Stimulated activated CD8-positive, alpha-beta memory T cell treated with anti-CD3 and anti-CD28 coated beads, Interleukin-15, amount 100 ng/mL, for 4 hours (primary cell): ENCODE measurements at places on chromosomes 16 and 17.

DNA sequence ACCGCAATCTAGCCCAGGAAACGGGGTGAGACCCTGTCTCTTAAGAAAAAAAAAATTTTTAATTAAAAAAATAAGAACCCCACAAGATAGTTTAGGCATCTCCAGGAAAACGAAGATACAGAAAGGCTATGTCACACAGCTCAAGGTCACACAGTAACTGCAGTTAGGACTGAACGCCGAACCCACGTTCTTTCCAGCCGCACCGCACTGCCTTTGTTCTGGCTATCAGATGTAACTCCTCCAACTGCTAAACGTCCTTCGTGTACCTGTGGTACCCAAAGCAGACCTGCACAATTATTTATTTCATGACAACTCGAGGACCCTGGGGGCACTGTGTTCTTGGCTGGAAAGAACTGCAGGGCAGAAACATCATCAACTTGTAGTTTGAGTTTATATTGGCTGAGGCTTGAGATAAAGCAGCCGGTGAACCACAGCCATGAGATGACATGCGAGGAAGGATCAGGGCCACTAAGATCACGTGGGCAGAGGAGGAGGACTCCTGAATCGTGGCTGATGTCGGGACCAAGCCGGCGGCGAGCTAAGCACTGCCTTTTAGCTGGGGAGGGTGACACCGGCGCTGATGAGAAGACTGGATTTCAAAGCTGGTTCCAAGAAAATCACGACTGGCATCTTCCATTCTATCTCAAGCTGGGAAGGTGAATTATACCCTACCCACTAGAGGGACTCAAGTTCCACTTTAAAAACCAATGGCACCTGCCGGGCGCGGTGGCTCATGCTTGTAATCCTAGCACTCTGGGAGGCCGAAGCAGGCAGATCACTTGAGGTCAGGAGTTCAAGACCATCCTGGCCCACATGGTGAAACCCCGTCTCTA lies 20.7 kb upstream of the MNT start:
- DNase-seq = no peak

- DNase-seq = no peak
Observed at GRCh38 chr17:36463916-36464764, 22.3 kb upstream of the ZNHIT3 start.

GRCh38 chr17:28363776-28364650 lies 986 bp downstream of the SEBOX start:
- DNase-seq = no peak

DNA sequence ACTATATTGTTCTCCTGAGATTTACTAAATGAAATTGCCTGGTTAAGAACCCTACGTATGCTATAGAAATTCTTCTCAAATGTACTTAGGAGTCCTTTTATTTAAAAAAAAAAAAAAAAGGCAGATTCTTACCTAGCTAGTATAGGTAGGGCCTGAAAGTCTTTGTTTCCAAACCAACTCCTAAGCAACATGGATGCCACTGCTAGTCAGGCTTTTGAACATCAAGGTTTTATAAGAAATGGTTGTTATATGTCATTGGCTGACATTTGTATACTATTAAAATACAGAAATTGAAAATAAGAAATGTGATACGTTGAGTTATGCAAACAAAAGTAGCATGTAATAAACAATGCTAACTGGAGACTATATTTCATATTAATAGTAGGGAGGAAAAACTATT lies 1.2 kb downstream of the EVI2A start:
- no peak for DNase-seq

- no peak for DNase-seq
Observed at GRCh38 chr16:18062713-18063112, 273.8 kb downstream of the NPIPA8 start.

- no peak for DNase-seq
Observed at GRCh38 chr16:85473909-85474620, 139.1 kb upstream of the GSE1 start.

DNA sequence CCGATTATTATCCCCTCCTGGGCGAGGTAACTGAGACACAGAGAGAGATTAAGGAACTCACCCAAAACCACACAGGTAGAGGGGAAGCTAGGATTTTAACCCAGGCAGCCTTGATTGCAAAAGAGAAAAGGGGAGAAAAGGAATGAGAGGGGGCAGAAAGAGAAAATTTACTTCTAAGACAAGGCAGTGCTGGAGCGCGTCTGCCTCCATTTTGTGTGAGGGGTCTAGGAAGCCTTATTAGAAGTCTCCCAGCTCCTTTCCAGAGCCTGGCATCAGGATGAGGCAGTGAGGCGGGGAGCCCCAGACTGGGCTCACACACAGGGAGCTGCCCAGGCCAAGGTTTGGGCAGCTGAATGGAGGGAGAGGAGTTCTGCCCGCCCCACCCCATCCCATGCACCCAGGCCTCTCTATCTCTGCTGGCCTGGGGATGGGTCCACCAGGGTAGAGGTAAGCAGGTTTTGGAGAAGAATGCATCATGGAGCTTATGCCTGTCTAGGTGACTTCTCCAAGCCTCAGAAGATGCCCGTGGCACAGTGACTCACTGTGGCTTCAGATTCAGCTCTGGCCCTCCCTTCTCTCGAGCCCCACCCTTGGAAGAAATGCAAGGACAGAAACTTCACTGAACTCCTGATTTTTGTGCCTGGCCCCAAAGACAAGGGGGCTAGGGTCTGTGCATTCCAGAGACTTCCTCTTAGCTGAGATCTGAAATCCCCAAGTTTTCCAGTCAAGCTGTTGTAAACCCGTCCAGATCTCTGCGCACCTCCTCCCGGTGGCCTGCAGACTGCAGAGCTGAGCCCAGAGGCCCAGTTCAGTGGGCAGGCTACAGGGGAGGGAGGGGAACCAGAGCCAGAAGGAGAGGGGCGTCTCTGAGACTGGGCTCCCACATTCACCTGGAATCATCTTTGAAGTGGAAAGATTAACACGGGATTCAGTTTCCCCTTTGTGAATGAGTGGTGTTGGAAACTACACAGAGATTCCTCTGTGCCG lies 95.1 kb upstream of the CDH5 start:
- DNase-seq = no peak

- DNase-seq = no peak
Observed at GRCh38 chr16:85327731-85328675, 215.7 kb upstream of the CIBAR2 start.

GRCh38 chr16:65457084-65457483 lies 335.2 kb upstream of the CDH11 start:
- DNase-seq = no peak

DNA sequence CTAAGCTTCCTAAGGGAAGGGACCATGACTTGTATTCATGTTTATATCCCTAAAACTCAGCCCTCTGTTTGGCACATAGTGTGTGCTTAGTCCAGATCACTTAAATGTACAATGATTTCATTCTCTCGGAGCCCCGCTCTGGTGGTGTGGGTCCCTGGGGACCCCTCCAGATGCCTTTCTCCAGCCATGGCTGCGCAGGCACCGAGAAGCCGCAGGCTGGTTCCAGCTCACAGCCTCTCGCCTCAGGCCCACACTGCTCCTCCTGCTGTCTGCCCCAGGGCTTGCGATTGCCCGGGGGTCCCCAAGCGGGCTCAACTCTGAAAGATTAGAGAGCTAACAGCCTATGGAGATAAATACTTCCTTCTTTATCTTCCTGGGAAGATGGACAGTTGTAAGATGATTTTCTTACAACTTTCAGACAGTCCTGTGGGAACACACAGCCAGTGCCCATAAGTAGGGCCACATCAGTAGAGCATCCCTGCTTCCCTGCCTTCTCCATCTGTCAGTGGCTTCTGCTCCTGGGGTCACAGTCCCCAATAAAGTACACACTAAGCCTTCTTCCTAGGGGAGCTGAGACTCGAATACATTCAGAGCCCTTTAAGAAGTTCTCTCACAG lies 66.2 kb downstream of the CENPV start:
- no peak for DNase-seq

- DNase-seq = peak; percentile 27
Observed at GRCh38 chr16:24539850-24540601, 660 bp downstream of the RBBP6 start.

DNA sequence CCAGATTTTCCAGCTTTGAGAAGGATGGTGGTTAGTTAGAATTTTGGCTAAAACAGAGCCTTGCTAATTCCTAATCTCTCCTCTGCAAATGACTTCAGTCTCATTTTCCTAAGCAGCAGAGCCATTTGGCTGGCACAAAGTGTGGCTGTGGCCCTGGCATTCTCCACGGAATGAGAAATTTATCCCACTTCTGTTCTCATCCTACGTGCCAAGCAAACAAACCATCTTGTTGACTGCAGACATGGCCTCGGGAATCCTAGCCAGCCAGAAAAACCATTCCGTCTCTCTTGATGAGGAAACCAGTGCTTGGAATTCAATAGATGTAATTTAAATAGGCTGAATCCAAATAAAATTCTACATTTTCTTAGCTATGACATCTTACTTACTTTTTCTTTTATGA lies 34.1 kb upstream of the ELAC2 start:
- DNase-seq = no peak

DNA sequence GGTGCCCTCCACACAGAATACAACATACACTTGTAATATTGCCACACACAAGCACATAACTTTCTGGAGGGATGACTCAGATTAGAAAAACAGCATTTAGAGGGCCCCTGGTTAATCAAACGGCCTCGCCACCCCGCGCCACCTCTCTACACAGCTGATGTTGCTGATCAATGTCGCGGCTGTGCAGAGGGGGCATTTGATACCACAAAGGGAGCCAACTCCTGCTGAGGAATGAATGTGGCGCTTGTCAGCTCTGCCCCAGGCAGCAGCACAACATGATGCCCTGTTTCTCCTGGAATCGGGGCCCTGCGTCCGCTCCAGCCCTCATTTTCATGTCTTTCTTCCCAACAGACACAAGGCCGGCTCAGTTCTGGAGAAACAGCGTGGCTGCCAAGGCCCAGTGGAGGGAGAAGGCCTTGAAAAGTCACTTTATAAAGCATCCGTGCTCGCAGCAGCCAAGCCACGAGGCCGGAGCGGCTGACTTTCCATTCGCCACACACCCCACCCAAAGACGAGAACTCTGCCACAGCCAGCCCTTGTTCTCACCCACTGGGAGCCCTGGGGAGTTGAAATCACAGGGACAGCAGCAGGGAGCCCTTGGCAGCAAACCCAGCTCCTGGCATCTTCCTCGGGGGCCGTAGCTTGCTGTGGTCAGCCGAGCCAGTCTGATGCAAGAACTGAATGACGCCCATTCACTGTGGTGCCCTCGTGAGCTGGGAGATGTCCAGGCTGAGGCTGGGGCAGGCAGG lies 65.6 kb downstream of the XYLT1 start:
- DNase-seq = no peak

DNA sequence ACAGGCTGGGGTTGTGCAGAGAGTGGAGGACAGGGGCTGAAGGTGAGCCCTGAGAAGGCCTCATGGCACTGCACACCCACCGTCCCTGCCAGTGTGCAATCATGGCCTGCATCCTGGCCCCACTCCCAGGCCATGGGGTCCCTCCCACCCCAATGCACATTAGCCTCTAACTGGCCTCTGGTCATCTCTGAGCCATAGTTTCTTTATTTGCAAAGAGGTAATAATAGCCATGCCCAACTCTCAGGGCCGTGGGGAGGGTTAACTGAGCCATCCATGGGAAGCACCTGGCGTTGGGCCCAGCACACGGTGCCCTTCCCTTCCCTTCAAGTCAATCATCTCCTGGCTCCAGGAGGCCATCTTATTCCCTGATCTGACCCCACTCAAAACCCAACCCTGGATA lies 10.8 kb upstream of the ITGA3 start:
- no peak for DNase-seq

DNA sequence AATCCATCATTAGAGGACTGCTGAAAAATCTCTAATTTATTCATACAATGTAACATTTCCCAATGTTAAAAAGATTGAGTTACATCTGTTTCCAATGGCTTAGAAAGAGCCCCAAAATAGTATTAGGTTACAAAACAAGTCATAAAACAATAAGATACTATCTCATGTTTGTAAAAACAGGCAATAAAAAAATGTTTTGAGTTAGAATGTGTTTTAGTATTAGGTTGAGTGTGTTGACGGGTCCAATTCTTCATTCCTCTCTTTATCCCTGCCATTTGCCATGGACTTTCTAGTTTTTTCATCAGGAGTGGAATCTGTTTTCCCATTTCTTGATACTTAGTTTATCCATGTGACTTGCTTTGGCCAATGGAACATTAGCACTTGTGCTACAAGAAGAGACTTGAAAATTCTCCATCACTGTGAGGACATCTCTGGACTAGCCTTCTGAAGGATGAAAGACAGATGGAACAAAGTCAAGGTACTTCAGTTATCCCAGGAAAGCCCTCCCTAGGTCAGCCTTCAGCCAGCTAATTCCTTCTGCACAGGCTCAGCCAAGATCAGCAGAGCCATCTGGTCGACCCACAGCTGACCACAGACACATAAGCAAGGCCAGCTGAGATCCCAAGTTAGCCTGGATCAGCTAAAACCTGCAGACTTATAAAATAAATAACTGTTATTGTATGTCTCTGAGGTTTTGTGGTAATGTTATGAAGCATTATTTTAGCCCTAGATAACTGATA lies 83.3 kb downstream of the HS3ST3A1 start:
- DNase-seq = no peak

- DNase-seq = peak; percentile 22
Observed at GRCh38 chr17:16215002-16215272, 397 bp downstream of the NCOR1 start.

GRCh38 chr17:47286198-47286914 lies 32.7 kb downstream of the ITGB3 start:
- DNase-seq = no peak

GRCh38 chr16:12311877-12312276 lies 335.3 kb downstream of the SNX29 start:
- DNase-seq = no peak

DNA sequence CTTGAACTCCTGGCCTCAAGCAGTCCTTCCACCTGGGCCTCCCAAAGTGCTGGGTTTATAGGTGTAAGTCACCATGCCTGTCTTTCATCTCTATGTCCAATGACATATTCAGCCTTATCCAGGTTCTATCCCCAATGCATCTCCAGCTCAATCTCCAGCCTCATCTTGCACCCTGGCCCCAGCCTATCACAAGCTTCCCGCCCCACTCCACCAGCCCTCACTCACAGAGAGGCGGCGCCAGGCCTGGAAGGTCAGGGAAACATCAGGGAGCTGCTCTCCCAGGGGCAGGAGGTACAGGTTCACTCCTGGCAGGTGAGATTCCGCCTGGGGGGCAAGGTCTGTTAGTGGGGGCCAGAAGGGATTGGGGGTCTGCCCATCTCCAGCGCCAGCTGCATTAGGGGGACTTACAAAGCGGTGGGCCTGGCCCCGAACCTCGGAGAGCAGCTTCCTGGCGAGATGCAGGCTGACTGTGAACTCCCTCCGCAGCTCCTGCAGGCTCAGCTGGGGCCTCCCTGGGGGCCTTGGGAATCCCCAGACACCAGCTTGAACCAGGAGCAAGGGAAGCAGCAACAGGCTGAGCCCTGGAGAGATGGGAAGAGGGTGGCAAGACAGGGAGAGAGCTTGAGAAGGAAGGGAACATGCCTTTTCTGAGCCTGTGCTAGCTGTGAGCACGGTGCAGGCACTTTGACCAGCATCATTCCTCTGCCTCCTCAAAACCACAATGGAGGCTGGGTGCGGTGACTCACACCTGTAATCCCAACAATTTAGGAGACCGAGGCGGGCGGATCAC lies 3.0 kb downstream of the IL27 start:
- DNase-seq = no peak

GRCh38 chr16:17972460-17972943 lies 364.0 kb downstream of the NPIPA8 start:
- no peak for DNase-seq

- DNase-seq = no peak
Observed at GRCh38 chr17:76265624-76266243, 586 bp downstream of the UBALD2 start.
